ENCODE measurements at places on chromosomes 12 and 14.

GRCh38 chr12:46560874-46561273 is 188.3 kb upstream of the SLC38A2 start:
- no peak for DNase-seq

DNA sequence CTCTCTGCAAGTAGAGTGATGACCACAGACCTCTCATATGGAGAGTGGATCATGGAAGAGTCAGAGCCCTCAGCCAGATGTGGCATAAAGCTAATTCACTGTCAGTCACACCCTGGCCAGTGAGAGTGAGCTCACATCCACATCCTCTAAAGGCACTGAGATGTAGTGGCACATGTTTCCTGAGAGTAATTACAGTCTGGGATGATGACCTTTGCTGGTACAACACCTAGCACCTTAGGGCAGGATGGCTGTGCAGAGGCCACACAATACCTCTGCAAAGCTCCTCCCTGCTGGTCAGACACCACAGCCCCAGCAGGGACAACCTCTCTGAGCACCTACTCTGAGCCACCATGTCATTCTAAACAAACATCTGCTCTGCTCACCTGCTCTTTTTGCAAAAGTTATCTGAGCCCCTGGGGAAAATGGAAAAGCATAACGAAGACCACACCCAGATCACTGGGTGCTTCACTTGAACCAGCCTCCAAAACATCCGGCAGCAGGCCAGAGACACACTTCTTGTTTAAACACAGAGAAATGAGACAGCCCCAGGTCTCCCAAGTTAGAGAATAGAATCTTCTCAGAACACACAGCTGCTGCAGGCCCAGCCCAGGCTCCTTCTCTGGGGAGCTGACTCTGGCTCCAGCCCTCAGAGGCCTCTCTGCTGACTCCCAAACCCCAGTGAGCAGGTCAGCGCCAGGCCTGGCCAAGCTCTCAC is 30.3 kb downstream of the PITPNM2 start:
- DNase-seq = no peak

DNA sequence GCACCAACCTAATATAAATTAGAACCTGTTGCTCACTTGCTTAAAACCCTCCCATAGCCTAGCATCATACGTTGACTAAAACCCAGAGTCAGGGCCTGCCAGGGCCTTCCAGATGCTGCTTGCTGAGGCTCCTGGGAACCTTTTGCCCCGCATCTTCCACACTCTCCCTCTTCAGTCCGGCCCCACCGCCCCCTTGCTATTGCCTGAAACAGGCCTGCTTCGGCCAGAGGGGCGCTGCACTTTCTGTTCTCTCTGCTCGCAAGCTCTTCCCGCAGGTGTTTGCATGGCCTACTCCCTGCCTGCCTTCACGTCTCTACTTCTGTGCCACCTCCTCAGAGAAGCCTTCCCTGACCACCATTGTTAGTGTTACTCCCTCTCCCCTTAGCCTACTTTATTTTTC is 13.7 kb upstream of the TCTN2 start:
- DNase-seq = no peak

DNA sequence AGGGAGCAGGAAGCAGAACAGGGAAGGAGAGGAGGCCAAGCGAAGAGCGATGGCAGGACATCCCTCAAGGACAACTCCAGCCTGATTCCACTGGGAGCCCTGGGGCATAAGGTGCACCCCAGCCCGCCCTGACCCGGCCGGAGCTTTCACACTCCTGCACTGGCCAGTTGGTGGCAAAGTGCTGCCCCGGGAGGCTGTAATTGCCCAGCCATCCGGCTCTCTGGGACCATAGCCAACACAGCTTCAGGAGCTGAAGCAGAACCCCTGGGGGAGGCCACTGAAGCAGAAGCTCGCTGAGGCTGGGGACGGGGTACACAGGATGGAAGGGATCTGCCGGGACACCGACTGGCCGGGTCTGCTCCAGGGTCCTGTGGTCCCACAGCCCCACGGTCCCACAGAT is 41.9 kb upstream of the BEGAIN start:
- no peak for DNase-seq

- no peak for DNase-seq
These were observed 1.7 kb downstream of the EMP1 start for GRCh38 chr12:13198241-13198640.

DNA sequence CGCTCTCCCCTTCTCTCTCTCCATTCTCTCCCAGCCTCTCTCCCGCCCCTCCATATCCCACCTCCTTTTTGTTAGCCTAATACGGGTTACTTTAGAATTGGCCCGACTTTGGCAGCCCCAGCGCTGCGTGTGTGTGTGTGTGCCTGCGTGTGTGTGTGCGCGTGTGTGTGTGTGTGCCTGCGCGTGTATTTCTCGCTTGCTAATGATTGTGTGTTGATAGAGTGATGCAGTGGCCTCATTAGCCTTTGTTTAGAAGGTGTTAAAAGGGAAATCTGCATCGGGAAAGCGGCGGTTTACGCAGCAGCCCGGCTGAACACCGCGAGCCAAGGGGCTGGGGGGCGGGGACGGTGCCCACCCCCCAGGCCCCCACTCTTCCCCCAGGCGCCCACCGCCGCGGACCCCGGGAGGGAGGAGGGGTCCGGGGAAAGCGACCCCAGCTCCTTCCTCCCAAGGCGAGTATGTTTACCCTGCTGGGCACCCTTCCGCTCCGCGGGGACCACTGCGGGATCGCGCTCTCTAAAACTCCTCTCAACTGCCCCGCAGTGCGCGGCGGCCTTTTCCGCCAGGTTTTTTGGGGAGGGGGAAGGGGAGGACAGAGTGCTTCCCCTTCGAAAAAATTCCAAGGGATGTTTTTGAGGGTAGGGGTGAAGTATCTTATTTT is 6.8 kb upstream of the LHX5 start:
- DNase-seq = no peak

DNA sequence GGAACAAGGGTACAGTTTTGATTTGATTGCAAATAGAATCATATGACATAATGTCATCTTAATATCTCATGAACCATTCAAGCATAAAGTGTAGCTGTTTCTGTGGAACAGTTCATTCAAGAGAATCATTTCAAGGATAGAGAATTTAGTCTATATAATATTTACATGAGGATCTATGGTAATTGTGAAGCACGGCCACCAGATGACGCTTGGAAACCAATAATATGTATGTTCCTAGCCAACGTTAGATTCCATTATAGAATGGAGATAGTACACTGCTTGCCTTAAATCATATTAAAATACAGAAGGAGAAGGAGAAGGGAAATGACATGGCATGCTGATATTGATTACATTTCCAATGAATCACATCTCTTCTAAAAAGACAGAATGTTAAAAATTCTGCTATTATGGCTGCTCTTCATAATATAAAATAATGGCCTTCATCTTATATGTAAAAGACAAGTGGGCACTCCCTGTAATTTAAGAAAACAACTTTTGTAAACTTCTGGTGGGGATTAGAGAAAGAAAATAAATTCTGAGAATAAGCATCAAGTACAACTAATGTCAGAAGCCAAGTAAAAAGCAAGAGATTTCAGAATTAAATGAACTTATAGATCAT is 351.0 kb downstream of the NAV3 start:
- peak; percentile 38 for DNase-seq

DNA sequence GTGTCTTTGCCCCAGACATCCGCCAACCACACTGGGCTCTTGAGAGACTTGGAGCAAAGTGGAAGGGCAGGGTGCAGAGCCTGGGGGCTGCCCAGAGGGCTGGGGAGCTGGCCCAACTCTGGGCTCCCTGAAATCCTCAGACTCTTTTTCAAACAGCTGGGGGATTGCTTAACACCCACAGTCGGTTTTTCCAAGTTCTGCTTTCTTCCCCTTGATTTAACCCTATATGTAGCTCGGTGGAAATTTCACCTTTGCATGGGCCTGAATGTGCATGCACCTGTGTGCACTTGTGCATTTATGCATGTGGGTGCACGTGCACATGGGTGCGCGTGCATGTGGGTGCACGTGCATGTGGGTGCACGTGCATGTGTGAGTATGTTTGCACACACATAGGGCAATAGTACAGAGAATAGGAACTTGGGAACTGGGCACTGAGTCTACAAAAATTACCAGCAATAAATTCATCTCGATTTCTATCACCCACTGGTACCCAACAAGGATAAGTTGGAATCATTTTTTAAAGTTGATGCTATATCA is 52.3 kb upstream of the RFLNA start:
- DNase-seq = no peak

DNA sequence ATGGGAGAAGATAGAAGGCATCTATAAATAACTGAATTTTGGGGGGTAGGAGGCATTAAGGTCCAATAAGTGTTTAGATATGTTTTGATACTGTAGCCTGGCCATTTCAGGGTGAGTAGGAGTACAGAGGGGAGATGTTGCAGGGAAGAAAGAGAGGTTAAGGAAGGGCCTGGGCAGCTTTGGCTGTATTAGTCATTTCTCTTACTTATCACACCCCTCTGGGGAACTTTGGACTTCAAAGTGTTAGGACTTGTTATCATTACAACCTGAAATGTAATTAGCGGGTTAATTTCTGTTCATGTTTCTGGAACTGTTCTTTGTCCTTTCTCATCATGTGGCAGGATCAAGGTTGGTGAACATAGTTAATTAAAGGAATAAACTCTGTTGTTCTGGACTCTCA is 40.3 kb downstream of the SUSD6 start:
- no peak for DNase-seq

DNA sequence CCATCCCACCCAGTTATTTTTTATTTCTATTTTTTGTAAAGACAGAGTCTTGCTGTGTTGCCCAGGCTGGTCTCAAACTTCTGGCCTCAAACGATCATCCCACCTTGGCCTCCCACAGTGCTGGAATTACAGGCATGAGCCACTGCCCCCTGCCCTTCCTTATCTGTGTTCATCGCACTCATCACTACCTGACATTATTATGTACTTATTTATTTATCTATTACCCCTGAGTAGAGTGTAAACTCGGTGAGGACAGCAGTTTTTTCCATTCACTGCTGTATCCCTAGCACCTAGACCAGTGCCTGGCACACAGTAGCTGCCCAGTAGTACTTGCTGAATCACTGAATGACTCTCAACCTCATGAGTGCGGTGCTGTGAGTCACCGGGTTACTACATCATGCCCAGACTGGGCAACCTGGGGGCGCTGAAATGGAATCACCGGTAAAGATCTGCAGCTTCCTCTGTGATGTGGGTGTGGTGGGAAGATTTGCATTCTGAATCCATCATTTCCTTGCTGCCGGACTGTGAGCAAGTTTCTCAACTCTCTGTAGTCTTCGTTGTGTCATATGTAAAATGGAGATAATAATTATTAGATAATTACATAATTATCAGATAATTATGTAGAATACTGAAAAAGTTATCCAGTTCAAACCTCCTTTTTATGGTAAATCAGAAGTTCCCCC is 81.9 kb upstream of the USP44 start:
- no peak for DNase-seq

DNA sequence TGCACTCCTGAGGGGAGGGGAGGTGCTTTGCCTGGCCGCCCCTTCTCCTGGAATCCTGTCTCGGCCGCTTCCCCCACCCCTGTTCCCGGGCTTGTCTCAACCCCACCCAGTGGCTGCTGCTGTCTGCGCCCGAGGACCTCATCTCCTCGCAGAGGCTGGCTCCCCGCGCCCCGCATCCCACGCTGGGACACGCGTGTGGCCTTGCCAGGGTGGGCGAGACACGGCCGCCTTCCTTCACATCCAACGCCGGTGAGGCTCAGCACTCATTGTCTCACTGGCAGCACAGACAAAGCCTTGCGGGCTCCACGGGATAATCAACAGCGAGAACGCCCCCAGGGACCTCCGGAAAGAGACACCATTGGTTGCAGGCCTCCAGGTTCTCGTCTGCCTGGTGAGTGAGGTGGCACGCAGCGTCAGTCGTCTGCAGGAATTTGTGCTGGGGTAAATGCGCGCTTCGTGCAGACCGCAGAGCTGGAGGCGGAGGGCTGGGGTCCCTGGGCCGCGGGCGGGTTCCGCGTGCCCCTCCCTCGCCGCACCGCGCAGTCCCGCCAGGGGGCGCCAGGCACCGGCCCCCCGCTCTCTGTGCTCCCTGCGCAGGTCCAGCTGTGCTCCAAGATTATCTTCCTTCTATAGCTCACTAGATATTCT is 26.8 kb downstream of the CCDC177 start:
- DNase-seq = peak; percentile 32

GRCh38 chr14:99192028-99192621 is 79.9 kb downstream of the BCL11B start:
- peak; percentile 88 for DNase-seq

GRCh38 chr12:31887109-31887811 is 72.0 kb upstream of the RESF1 start:
- no peak for DNase-seq

GRCh38 chr12:49950273-49951251 is at the start of gene AQP2:
Gene AQP2 (plus strand): TSS chr12:49950737. CDS start chr12:49950831, 94 bp downstream.
- no peak for DNase-seq

DNA sequence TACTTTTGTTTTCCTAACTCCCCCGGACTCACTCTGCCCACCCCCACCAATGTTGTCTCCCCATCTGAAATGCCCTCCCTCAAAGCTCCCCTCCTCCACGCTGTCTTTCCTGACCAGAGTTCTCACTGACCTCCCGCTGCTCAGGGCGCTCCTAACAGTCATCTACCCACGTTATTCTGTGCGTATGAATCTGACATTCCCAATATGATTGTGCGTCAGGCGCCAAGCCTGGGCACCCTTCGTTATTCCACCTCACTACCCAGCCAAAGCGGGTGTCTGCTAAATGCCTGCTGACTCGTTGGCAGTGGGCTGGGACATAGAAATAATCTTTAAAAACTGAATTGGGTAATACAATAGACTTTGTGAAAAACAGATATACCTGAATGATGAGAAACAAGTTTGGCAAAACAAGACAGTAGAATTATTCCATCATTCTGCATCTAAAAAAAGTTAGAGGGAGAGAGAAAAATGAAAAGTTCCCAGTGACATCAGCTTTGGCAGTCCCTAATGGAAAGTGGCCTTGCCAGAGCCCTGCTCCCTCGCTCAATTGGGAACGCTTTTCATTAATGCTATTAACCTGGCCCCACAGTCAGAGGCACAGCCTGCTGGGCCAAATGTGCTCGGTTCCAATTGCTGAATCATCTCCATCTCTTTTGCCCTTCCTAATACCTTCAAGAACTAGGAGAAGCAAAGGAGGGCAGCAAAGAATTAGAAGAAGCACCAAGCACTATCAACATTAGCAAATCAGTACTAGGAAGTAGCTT is 74.0 kb upstream of the PLXNC1 start:
- DNase-seq = no peak

- peak; percentile 72 for DNase-seq
These were observed 1.6 kb downstream of the GABARAPL1 start for GRCh38 chr12:10214136-10214894.

DNA sequence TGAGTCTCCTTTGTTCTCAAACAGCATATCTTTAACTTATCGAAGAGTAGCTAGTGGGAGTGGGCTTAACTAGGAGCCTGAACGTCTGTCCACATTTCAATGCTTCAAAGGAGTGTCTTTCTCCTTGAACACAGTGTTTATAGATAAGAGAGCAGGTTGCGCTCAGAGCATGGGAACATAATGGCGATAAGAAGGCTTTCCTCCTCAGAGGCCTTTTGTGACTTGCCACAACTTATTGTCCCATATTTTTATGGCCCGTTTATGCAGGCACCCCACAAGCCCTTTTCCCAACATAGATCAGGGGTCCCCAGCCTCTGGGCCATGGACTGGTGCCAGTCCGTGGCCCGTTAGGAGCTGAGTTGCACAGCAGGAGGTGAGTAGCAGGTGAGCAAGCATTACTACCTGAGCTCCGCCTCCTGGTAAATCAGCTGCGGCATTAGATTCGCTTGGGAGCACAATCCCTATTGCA is 2.6 kb upstream of the DDX47 start:
- DNase-seq = no peak

- DNase-seq = no peak
These were observed 21.5 kb upstream of the MMP17 start for GRCh38 chr12:131806674-131807073.
